ENCODE measurements at places on chromosomes 11 and 22.

DNA sequence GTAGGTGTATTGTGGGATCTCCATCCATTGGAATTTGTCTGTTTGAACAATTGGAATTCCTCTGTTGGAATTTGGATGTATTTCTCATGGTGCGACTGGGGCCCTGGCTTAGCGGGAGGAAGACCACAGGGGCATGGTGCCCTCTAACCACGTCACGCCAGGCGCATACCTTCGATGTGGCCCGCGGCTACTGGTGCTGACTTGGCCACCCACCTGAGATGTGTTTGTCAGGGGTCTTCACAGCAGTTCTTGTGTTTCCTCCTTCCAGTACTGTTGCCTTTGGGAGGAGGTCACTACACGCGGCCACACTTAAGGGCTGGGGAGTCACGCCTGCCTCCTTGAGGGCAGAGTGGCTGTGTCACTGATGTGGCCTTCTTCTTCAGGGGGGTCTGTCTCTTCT, 36.6 kb upstream of the GRAMD4 start:
- DNase-seq, result no peak

DNA sequence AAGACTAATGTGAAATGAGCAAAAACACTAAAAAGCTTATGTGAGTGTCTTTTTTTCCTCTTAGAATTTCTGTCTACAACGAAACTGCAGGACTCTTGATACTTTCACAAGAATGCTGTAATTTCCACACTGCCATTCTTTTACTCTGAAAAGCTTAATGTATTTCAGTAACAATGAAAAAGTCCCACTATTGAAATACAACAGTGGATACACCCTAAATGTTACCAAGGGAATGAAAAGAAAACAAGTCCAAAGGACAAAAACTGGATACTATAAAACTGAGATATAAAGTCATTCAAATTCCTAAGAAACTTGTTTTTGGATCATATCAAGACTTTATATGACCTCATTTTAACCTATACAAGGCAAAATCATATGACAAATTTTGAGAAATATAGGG, 77.4 kb downstream of the SOX6 start:
- DNase-seq, result no peak

GRCh38 chr11:86115542-86116385, 46.9 kb upstream of the PICALM start:
- no peak for DNase-seq

DNA sequence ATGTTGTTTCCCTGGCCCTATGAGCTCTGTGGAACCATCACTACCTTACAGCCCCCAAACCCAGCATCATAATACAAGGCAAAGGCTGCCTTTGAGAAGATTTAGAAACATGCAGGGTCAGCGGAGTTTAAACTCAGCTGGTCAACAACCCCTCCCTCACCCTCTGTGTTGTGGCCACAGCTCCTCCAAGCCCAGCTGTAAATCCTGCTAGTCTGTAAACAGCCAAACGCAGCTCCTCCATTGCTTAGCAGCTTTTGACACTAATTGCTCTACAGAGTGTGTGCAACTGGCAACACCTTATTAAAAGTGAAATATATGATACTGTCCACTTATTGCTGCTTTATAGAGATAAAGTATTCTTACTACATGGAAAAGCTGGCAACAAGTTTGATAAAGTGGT, 29.1 kb downstream of the OPCML start:
- DNase-seq, result no peak

- DNase-seq, result no peak
Measured at GRCh38 chr22:27489178-27489675, 312.3 kb downstream of the MN1 start.

- DNase-seq, result no peak
Measured at GRCh38 chr11:98630736-98631135, 390.0 kb upstream of the CNTN5 start.

DNA sequence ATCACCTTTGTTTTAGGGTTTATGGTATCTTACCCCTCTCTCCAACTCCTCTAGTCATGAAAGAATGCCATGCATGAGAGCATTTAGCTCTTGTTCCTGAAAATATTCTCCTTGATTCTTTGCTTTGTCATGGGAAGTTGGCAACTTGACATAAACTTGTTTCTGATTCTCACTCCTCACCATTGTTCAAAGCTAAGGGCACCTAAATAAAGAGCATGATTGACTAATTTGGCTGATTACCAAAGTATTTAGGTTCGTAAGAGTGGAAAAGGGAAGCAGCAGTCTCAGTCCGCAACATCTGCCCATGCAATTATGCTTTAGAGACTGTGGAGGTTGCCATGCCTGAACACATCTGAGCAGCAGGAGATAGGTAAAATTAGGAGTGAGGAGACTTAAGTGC, 26.4 kb downstream of the OR52K1 start:
- no peak for DNase-seq
